Motor neuron (in vitro differentiated cells): ENCODE measurements at places on chromosomes 7 and 10.

DNA sequence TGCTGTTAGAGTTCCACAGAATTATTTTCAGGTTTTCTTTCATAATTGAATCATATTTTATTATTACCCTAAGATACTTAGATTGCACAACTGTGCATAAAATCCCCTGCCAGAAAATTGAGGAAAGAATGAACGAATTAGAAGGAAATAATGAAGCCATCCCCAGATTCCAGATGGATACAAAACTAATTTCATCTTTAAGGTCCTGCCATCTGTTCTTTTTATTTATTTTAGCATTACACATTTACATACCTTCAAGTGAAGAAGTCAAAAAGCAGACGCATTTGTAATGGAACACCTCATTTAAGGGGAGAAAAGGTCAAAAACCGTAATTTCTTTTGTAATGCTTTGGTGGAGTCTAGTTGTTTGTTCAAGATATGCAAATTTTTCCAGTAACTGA is 77.0 kb upstream of the LRRTM3 start:
- ATAC-seq: no peak

GRCh38 chr10:34954142-34954541 is 136.0 kb downstream of the CUL2 start:
- no peak for ATAC-seq

- peak; percentile 73 for ATAC-seq
Measured at GRCh38 chr7:128361411-128362379, at the start of gene PRRT4. TSS of gene PRRT4 (minus strand) at chr7:128361690.

DNA sequence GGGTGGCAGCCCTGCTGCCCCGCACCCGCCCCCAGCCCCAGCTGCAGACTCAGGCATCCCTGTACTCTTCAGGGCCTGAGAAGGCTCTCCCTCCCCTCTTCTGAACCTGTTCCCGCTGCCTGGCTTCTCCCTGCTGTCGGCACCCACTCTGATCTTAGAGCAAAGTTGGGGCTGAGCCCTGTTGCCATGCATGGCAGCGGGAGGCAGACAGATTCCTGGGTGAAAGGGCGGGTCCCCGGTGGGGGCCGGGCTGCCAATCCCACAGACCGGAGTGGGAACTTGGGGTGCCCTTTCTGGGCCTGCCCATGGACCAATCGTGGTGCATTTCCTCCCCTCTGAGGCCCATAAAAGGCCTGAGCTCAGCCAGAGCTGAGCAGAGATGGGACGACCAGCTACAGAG is 80.7 kb downstream of the SPDYE5 start:
- ATAC-seq: no peak

GRCh38 chr10:7027913-7028808 is 382.7 kb downstream of the SFMBT2 start:
- peak; percentile 94 for ATAC-seq

DNA sequence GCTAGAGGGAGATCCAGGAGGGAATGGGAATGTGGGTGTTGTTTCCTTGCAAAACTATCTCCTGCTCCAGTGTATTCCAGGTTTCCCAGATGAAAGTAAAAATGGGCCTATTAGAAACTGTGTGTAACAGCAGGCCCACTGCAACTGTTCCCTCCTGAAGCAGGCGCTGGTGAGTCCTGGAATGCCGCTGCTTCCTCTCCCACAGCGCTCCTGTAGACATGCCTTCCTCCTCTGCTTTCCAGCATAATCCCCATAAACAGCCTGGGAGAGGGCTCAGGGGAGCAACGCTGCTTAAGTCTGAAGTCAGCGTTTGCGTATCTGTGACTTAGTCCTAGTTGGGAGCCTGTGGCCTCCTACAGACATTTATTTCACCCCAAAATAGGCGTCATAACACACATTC is 551.0 kb upstream of the FOXK1 start:
- ATAC-seq: no peak

DNA sequence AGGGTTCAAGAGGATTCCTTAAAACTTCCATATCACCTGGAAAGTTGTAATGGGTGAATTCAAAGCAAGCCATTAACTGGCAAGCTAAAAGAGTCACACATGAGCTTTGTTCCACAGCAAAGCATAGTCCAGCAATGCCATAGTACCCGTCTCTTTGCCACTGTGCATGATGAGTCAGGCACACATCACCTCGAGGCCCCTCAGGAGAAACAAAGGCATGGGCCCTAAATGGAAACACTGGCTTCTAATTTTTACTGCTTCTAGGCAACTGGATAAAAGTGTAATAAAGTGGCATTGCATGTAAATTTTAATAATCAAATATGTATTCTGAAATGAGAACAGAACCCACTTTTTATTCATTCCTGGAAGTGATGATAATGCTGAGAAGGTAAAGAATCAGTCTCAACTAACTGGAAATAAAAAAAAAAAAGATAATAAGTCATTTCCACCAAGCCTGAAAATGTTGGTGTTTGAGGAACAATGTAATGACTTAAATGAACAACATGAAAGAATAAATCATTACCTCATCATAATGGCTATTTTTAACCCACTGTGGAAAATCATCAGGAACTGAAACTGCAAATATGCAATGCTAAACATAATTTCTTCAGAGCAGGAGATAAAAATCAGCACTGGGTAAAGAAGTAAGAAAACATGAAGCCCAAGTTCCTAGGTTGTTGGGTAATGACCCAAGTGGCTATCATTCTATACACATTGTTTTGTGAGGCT is 104.9 kb downstream of the CDK6 start:
- ATAC-seq: no peak

- ATAC-seq: no peak
Measured at GRCh38 chr10:12390733-12391132, 41.4 kb downstream of the CAMK1D start.

GRCh38 chr7:7399707-7400106 is 136.0 kb downstream of the COL28A1 start:
- ATAC-seq: no peak

DNA sequence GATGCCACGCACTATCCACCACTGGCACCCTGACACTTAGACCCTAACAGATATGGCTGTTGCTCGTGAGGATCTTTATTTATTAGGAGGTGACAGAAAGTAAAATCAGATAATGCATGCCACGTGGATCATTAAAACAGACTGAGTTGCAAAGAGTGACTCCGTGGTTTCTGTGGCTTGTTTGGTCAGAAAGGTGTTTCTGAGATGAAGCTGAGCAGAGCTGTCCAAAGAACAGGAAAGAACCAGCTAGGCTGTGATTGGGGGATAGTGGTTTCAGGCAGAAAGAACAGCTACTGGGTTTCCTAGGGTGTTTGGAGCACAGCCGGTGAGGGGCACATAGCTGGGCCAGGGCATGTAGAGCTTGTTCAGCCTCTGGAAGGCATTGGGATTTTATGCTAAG is 34.4 kb downstream of the CSGALNACT2 start:
- ATAC-seq: no peak

- ATAC-seq: peak; percentile 93
Measured at GRCh38 chr10:67697724-67698131, 1.7 kb upstream of the CTNNA3 start.
